ENCODE measurements at places on chromosomes 5 and 9.
A peak's percentile ranks its signal among the peaks of the same experiment; 100 is the strongest.

DNA sequence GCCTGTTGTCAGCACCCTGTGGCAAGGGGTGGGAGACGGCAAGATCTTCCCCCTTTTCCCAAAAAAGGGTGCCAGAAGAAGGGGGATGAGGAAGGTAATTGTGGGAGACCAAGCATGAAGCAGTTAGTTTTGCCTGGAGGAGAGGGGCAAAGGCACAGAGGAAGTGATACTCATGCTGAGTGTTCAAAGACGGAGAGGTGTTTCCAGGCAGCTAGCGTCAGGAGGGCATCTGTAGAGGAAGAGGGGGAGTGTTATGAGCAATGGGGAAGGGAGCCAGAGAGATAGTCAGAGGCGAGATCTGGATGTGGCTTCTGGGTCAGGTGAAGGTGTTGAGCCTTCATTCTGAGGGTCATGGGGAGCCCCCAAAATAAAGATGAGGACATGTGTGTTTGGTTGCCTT, 26.9 kb upstream of the ADAM19 start:
- DNase-seq = no peak

GRCh38 chr5:157506066-157506590, 46.1 kb downstream of the NIPAL4 start:
- DNase-seq = no peak

DNA sequence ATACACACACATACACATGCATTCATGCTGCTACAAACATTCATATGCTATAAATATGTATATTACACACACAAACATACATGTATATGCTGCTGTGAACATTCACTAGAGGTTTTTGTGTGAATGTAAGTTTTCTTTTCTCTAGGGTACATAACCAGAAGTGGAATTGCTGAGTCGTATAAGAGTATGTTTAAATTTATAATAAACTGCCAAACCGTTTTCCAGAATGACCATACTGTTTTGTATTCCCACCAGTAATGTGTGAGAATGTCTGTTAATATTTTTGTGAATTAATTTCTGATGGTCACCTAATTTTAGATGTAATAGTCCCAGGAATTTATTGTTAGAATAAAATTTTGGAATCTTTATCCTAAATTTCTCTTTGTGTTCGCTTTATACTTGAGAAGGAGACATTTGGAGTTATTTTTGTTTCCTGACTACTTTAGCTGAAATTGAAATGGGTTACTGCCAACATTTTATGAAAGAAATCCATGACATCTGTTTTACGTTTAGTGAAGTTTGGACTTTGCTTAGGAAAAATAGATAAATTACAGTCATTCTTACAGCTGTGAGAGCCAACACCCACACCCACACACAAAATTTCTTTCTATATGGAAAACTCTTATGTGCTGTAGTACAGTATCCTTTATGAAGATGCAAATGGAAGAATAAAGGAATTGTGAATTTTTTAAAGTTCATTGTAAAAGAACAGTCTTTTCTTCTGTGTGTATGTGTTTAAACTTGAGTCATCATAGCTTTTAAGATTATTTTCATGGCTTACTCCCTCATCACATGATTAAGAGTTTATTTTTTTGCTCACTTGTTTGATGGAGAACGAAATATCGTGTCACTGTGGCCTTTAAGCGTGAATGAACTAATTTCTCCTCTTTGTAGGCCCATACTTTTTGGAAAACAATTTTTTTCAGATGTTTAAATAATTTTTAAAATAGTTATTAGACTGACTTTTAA, 24.3 kb downstream of the CENPP start:
- no peak for DNase-seq

DNA sequence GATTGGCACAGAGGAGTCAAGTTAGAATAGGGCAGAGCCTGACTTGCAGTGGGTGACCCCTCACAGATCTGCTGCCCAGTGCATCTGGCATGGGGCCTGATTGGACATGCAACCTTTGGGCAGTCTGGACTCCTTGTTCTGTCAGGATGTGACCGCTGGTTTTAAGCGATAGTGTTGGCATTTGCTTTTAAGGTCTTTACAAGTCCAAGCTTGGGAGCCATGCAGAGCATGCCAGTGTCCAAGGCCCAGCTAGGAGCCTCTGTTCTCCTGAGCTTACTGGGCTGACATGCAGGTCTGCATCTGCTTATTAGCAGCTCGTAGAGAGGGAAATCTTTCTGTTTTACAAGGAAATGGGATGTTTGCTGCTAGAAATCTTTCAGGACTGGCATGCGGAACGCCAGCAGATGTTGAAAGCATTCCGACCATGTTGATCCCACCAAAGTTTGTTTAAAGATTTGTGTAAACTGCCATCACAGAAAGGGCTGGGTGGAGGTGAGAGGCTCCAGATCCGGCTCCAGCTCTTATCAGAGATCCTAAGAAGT, 27.5 kb downstream of the GADD45G start:
- no peak for DNase-seq

DNA sequence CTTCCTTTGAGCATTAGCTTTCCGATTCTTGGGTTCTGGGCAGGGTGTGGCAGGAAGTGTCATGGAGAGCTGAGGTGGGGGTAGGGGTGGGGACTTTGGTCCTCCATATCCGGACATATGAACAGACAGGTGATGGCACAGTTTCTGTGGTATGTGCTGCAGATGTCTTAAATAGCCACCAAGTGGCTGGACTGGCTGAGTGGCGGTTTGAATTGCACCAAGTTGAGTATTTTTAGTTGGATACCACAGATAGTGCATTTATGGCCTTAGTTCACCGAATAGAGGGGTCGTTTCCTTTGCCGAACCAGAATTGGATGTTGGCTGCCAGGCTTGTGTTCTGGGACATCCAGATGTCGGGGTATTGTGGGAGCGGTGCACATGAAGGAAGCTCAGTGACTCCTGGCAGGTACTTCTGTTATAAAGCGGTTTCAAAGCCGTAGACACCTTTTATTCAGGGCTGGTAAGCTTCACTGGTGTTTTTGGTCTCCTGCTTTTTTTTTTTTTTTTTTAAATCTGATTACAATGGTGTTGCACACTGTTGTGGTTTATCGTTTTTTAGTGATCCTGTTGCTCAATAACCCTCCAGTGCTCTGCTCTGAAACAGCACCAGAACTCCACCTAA, 15.1 kb upstream of the TNFAIP8 start:
- DNase-seq = no peak

DNA sequence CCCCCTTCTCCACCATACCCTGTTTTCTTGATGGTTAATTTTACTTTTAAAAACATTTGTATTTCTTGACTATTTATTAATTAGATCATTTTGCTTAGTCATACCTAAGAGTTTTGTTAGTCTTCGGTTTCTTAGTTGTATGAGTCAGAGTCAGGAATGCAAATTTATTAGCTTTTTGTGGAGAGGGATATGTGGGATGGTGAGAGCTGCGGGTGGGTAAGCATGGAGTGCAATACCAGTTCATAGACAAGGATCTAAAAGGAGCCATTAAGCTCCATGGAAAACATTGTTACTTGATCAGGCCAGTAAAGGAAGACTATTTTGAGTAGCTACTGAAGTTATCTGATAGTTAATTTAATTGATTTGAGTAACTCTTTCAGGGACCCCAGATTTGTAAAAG, 77.5 kb downstream of the ZSWIM6 start:
- peak; percentile 64 for DNase-seq
